Urinary bladder (tissue), 4 donors: ENCODE measurements at places on chromosomes 3 and 15. TPM values are rescaled to one million over a fixed set of nuclear protein-coding genes. Genes with fewer than 3 reads are reported as not detected.
A peak's percentile ranks its signal among the peaks of the same experiment; 100 is the strongest.

DNA sequence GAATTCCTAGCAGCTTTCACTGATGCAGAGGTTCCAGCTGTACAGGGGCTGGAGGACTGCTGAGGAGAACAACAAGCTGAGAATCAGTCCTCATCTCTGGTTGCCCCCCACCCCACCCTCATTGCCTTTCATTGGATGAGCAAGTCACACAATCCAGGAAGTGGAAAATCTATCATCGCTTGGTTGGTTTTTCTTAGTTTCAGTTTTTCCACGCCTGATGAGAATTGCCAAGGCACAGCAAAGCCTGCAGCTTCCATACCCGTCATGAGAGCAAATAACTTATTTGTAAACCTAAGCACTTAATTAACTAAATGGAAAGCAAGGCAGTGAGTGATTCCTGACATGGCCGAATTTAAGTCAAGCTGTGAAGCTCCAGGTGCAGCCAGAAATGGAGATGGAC, 21.4 kb upstream of the LIPC start:
- no peak for DNase-seq

DNA sequence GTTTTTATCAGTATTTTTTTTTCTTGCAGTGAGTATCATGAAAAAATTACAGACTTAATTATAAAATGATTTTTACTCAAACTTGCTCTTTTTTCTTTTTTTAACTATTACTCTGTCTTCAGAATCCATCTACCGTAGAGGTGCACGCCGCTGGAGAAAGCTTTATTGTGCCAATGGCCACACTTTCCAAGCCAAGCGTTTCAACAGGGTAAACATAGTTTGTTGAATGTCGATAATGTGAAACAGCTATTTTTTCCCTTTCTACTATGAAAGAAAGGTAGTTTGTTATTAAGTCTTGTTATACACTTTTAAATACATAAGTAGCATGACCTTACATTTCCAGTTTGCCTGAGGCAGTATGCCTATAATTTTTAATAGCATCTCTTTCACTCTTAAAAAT, 45.6 kb downstream of the PRKCI start:
- DNase-seq: no peak

- no peak for DNase-seq
These were observed 127.1 kb upstream of the RBMS3 start for GRCh38 chr3:29153811-29154210.

DNA sequence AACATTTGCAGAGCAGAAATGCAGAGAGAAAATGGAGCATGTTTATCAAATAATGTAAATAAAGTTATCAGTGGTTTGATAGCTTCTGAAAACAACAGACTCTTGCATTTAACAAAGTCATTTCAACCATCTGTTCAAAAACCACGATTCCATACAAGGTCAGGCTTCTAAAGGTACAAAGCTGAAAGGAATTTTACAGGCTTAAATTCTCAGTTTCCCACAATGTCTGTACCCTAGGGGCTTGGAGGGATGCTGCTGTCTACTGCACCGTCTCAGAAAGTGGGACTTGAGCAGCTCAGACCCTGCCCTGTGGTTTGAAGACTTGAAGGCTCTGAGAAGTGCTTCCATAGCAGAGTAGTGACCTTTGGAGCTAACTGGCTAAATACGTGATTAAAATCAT, 30.4 kb upstream of the TM4SF1 start:
- no peak for DNase-seq

- no peak for DNase-seq
These were observed 90.7 kb downstream of the ATP8B4 start for GRCh38 chr15:50028326-50028725.

DNA sequence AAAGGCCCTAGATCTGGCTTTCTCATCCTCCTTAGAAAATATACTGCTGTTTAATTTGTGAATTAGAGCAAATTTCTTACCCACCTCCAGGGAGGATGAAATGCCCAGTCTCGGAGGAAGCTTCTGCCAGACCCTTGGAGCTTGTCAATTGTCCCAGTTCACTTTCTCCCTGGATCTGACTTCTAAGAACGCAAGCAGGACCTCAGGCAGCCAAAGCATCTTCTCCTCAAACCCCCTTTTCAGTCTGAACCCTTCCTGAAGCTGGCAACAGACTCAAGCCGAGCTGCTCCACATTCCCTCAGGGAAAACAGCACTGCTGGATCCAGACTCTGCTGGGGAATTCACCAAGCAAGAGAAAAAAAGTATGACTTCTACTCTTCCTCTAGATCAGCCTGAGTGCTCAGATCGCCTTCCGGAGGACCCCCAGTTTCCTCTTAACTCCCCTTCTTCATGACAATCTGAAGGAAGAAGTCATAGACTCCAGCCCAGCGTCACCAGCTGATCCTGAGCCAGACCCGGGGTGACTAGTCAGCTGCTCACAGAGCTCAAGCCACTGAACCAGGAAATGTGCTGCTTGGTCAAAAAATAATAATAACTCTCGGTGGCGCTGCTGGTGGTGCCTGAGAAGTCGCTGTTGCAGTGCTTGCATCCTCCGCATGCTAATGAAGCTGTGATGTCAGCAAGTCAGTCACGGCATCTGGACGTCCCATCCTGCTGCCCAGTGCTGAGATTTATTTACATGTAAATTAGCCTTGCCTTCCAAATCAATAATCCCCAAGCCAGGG, at the start of gene PRICKLE2:
Gene PRICKLE2, minus strand, starts transcription at position 641 of the 785 bp plus-strand sequence. CDS start 26,539 bp downstream, outside the sequence.
- DNase-seq: no peak

DNA sequence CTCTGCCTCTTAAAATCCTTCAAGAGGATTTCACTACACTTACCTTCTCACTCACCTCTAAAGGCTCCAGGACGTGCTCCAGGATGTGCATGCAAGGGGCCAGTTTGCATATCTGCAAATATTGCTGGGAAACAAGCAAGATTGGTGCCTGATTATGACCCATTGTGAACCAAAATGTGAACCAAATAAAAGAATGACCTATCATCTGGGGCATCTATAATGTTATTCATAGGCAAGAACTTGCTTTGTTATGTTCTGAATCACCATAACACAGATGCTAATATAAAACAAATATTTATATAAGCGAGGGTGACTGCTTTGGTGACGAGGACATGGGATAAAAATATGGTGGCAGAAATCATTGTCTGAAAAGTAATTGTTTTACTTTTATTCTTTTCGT, 5.5 kb downstream of the IL12A start:
- DNase-seq: no peak

DNA sequence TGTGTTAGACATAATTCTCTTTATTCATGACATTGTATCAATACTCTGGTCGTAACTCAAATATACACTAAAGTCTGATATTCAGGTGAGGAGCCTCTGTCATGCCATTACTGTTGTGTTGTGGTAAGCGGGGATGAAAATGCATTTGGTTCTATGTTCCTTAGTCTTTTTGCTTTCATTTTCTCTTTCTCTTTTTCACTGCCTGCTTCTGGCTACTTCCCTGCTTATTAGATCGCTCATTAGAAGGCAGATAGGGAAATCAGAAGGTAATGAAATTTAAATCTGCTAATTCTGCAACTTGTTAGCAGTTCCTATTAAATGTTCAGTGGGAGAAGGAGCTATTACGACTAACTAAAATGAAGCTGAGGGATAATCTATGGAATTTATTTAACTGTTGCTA, 345.0 kb downstream of the GRM7 start:
- no peak for DNase-seq

GRCh38 chr3:124634210-124635168, 95.8 kb upstream of the UMPS start:
- DNase-seq: no peak

DNA sequence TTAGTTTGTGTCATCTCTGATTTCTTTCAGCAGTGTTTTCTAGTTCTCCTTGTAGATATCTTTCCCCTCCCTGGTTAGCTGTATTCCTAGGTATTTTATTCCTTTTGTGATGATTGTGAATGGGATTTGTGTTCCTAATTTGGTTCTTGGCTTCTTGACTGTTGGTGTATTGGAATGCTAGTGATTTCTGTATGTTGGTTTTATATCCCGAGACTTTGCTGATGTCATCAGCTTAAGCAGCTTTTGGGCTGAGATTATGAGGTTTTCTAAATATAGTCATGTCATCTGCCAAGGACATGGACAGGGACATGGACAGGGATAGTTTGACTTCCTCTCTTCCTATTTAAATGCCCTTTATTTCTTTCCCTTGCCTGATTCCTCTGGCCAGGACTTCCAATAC, 35.8 kb downstream of the MYO9A start:
- no peak for DNase-seq

GRCh38 chr3:128933213-128933921, 53.9 kb downstream of the ACAD9 start:
- DNase-seq: no peak

DNA sequence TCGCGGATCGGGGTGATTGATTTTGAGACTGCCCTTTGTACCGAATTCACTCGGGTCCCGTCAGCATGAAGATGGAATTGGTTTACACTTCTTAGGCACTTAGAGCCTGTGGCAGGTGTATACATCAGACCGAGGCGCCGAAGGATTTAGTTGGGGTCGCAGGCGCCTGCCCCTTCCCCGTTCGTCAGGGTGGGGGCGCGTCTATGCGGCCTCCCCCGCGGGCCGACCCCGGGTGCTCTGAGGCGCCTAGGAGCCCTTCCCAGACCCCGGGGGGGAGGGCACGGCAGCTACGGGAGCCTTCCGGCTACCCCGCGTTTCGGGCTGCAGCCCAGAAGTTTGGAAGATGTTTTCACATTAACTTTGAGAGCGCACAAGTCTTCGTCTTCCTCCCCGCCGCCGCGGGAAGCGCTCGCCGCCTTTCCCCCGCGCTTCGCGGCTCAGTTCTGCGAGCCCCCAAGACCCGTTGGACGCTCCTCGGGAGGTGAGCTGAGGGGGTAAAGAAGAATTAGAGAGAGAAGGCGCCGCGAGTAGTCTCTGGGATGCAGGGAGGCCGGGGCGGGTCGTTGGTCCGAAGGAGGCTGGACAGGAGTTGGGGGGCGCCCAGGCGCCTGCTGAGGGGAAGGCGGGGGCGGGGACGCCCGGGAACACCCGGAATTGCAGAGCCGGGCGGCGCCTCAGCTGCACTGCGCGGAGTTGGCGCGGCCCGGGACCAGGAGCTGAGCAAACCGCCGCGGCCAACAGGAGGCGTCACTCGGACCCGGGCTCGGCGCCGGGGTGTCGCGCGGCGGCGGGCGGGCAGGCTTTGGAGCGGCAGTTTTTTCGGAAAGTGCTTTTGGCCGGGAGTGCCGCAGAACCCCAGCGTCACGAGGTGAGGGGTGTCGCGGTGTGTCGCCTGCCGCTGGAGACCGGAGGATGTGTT, 780 bp downstream of the TIPARP start:
- no peak for DNase-seq

DNA sequence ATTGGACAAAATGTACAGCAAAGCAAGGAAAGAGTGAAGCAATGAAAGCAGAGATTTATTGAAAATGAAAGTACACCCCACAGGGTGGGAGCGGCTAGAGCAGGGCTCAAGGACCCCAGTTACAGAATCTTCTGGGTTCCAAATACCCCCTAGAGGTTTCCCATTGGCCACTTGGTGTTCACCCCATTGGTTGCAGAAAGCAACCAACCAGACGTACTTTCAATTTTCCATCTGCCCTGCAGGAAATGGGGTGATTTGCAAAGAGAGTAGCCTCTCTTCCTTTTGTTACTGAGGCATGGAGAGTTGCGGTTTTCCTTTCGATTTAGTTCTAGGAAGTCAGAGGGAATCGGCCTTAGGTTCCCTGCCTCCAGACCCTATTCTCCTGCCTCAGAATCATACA, 2.4 kb downstream of the PML start:
- no peak for DNase-seq

DNA sequence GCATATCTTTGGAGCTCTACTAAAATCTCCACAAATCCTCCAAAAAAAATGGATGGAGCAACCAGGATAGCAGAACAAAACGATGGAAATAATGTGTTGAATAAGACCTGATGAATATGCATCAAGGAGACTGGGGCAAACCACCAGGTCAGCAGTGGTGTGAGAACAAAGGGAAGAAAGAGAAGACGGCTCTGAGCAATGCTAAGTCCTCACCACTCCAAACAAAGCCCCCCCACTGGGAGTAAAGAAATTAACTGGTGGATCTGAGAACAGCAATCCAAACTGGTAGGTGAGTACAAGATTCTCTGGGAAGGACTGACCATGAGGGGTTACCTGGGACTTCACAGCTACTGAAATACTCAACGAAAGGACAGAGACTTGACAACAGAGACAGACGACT, 977.3 kb downstream of the TBL1XR1 start:
- no peak for DNase-seq

DNA sequence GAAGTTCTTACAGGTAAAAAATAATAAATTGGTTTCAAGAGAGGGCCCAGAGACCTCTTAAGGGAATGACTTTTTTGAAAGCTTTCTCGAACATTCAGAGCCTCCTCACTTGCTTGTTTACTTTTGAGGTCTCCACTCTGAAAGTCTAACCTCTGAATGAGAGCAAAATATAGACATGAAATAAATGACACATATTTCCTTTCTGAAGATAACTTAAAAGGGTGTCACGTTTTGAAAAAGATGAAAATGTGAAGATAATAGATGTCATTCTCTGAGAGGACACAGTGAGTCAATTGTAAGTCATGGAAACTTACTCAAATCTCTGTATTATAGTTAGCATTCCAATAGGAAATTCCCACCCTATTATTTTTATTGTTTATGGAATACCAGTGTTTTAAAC, 44.6 kb downstream of the HACD2 start:
- DNase-seq: no peak

DNA sequence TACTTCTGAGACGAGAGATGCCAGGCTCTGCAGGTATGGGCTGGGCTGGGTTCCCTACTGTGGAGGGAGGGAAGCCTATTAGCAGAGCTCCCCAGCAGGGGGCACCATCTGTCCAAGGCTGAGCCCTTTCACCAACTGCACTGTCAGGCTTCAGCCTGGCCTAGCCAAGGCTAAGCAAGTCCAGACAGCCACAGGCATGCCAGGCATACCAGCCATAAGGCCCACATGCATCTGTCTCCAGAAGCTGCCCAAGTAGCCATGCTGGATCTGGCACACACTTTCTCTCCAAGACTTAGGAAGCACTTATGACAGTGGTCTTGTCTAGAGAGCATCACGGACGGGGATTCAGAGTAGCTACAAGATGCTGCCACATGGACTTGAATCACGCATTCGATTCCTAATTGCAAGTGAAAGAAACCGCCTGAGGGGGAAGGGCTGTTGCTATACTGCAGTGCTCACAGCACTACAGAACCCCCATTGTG, 28.3 kb downstream of the RUVBL1 start:
- DNase-seq: peak; percentile 59

GRCh38 chr3:194482196-194482593, 4.6 kb downstream of the ATP13A3 start:
- no peak for DNase-seq

GRCh38 chr3:178699810-178700209, 163.6 kb downstream of the KCNMB2 start:
- DNase-seq: no peak

DNA sequence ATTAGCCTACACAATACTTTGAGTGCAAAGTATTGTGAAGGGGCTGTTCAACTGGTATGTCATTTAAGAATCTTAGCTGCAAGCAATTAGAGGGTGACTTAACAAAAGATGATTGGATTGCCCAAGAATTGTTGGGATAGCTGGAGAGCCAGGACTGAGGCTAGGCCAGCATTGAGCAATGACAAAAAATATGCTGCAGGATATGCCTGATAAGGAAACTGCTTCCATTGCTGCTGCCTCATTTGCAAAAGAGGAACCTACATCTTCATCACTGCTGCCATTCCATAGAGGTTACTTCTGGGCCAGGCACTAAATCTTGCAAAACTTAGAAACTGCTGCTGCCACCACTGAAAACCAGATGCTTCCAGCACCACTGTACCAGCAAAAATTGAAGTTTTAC, 108.0 kb upstream of the TBC1D5 start:
- no peak for DNase-seq

GABRA5 gene
- total RNA-seq: 0.85 TPM

RAD51 gene
- 2.2 TPM for total RNA-seq

DLL4 gene
- total RNA-seq: 11.8 TPM

ATP8B4 gene
- 24.3 TPM for total RNA-seq

KBTBD13 gene
- total RNA-seq: 0.32 TPM

TLR9 gene
- total RNA-seq: 0.11 TPM

ULK3 gene
- total RNA-seq: 16.1 TPM
